ENCODE measurements at places on chromosomes 7 and 10. TPM values are rescaled to one million over a fixed set of nuclear protein-coding genes. Genes with fewer than 3 reads are reported as not detected.

Gene FFAR4
- total RNA-seq, result not detected

Gene DNAJC30
- 0.85 TPM for total RNA-seq

Gene SPOCK2
- 6.6 TPM for total RNA-seq

Gene OIT3
- 0.34 TPM for total RNA-seq

Gene OR9A2
- total RNA-seq, result not detected

Gene FAM180A
- not detected for total RNA-seq

Gene PIK3CG
- total RNA-seq, result 4.1 TPM

Gene THSD7A
- 38.8 TPM for total RNA-seq

Gene GLI3
- 1.0 TPM for total RNA-seq

Gene VAX1
- total RNA-seq, result not detected

Gene ITPRID1
- not detected for total RNA-seq

Gene IFIT5
- 20.3 TPM for total RNA-seq

Gene CTAGE8
- total RNA-seq, result not detected

Gene SPDYE18
- total RNA-seq, result not detected

Gene NME8
- total RNA-seq, result not detected

Gene STRIP2
- 2.7 TPM for total RNA-seq

Gene NKX1-2
- not detected for total RNA-seq

Gene SFTPA2
- not detected for total RNA-seq

Gene EBLN1
- not detected for total RNA-seq

Gene STAMBPL1
- 1.4 TPM for total RNA-seq

Gene ASB10
- not detected for total RNA-seq

Measured in dermis blood vessel endothelial cell (primary cell).